ENCODE measurements at places on chromosomes 12 and 14.
A peak's percentile ranks its signal among the peaks of the same experiment; 100 is the strongest.

DNA sequence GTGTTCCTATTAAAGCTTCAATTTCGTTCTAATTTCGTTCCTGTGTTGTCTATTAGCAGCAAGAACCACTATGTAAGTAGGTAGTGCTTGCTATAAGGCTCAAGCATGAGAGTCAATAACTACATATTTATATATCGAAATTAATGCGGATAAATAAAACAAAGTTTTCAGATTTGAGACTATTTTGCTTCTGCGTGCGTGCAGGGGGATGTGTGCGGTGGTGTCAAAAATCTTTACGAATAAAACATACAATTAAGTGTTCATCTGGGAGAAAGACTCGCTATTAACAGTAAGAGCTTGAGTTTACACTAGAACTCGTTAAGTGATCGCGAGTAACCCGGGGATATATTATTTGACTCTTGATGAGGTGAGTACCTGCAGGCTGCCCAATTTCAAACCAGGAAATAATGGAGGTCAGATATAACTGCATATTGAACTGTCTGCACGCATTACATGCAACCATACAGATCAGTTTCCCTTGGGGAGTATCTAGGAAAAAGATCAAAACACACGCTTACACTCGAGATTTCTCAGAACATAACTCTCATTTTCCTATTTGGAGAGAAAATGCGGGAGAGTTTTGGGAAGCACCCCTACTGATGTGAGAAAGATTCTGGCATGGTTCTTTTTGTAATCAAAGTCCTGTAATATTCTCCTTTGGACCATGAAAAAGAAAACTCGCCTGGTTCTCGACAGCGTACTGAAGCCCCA is 813 bp downstream of the TWF1 start:
- no peak for DNase-seq

GRCh38 chr14:97802430-97803373 is 1005.5 kb downstream of the VRK1 start:
- no peak for DNase-seq

DNA sequence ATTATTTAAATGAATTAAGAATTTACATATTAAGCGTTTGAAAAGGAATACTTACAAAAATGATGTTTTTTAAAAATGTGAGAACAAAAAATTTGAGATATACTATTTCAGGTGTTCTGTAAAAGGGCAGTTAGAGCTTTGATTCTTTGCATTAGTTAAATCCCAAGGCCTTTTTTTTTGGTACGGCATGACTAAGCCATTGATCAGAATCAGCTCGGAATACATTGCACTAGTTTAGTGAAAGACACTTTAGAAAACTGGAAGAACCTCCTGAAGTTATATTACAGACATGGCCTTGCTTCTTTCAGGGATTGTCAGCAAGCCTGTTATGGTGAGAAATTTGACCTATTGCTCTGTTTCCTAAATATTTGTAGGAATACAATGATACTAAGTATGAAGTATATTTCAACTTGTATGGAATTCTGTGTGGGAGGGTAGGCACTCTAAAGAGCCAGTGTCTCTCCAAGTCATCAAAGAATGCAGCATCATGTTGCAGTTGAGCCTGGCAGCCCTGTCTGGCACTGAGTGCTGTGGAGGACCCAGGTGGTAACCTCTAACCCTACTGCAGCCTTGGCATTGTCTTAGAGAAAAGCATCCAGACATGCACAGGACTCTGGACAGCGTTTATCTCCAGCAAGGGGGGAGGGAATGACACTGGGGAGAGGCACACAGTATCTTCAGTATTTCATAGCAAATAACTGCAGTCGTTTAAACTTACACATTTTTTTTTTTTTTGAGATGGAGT is 1.5 kb downstream of the KLC1 start:
- DNase-seq: no peak

GRCh38 chr14:49593016-49593415 is 5.7 kb upstream of the LRR1 start:
- no peak for DNase-seq

- no peak for DNase-seq
These were observed 214.9 kb downstream of the SLC41A2 start for GRCh38 chr12:104743202-104743580.

GRCh38 chr12:62882696-62883095 is 52.3 kb downstream of the PPM1H start:
- no peak for DNase-seq

DNA sequence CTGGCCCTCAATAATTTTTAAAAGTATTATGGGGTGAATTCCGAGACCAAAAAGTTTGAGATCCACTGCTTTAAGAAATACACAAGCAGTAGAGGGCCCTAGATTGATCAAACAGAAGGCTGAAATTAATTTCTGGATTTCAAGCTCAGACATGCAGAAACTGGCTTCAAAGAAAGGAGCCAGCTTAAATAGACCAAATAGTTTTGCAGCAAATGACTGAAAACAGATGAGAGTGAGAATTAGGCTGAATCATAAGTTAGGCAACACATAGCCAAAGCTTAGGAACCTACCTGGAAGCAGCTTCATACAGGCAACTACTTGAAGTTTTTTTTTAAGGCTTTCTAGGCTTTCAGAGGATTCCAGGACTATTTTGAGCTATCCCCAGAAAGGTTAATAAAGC is 12.4 kb downstream of the ATF7 start:
- DNase-seq: no peak

- no peak for DNase-seq
These were observed 10.7 kb downstream of the BORCS5 start for GRCh38 chr12:12367482-12367998.

- DNase-seq: no peak
These were observed 42.2 kb upstream of the MANSC4 start for GRCh38 chr12:27822076-27822712.

- no peak for DNase-seq
These were observed 225.7 kb downstream of the TMTC2 start for GRCh38 chr12:82912406-82912805.

- no peak for DNase-seq
These were observed 53.3 kb downstream of the SMIM41 start for GRCh38 chr12:52132754-52133161.

- no peak for DNase-seq
These were observed 32.0 kb downstream of the RFLNA start for GRCh38 chr12:124326871-124327270.

DNA sequence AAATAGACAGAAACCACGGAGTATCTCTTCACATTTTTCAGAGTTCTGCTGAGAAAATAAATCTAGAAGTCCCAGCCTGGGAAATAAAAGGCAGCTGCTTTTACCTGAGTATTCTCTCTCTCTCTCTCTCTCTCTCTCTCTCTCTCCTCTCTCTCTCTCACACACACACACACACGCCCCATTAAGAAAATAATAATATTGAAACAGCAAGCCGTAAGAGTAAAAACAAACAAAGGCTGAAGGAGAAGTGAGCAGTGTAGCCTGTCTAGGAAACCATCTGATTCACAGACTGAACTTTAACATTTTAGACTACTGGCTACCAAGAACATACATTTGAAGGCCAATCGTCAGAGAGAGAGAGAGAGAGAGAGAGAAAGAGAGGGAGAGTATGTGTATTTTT is 8.4 kb downstream of the PTHLH start:
- DNase-seq: no peak

DNA sequence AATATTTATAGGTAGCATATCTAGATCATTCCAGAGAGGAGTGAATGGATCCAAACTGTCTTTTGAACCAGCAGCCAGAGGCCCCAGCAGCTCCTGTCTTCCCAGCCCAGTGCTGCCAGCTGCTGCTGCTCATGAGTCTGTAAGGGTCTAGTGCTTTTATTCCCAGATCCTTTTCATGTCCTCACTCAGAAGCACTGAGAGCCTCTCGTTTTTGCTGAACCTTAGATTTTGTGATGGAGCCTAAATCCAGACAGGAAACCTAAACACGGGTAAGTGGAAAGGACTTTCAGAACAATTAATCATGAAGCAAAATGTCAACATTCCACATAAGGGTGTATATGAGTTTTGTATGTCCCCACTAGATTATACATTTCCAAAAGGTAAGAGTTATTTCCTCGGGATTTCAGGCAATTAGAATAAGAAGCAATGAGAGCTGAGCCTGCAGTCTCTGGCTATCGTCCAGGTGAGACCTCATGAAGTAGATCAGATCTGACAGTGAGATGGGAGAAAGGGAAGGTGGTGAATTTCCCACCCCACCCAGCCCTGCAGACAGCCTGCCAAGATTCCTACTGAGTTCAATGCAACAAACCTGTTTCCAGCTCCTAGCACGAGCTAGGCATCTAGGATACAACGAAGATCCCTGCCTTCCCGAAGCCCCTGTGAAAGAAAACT is 84.4 kb downstream of the NINJ2 start:
- DNase-seq: no peak

GRCh38 chr14:61456720-61457119 is 135.3 kb downstream of the PRKCH start:
- peak; percentile 63 for DNase-seq
